Fibroblast of pulmonary artery (primary cell): ENCODE measurements at places on chromosomes 5 and 9.

GRCh38 chr9:69425136-69425801 lies 100.3 kb downstream of the ENTREP1 start:
- no peak for DNase-seq

GRCh38 chr9:129259375-129259774 lies 81.3 kb upstream of the IER5L start:
- DNase-seq: no peak

DNA sequence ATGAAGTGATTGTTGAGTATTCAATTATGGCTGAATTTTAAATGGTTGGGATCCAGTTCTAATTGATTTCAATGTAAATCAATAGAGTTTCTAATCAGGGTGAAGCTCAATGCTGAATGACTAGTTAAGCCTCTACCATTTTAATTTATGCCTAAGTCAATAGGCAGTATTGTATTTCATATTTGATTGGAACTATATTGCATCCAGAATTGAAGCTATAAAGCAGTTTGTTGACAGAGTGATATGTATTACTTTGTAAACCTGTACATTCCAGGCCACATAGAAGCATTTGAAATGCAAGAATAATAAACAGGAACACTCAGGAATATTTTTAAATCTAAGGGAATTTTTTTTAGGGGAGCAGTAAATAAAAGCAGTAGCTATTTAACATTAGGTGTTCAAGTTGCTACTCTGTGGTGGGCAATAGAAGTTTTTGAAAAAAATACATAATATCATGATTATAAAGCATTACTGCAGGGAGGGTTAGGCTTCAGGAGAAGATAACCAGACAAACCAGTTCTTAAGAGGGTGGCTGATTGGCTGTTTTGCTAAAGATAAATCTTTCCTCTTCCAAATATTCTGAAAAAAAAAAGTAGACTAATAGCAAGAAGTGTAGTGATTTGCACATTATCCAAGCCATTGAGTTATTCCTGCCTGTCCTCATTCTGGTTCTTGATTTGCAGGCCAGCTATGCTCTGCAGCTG lies 492.0 kb upstream of the MEF2C start:
- no peak for DNase-seq

GRCh38 chr5:9437741-9438240 lies 108.1 kb downstream of the SEMA5A start:
- peak; percentile 70 for DNase-seq

GRCh38 chr5:9540791-9541190 lies 5.1 kb downstream of the SEMA5A start:
- DNase-seq: peak; percentile 45

DNA sequence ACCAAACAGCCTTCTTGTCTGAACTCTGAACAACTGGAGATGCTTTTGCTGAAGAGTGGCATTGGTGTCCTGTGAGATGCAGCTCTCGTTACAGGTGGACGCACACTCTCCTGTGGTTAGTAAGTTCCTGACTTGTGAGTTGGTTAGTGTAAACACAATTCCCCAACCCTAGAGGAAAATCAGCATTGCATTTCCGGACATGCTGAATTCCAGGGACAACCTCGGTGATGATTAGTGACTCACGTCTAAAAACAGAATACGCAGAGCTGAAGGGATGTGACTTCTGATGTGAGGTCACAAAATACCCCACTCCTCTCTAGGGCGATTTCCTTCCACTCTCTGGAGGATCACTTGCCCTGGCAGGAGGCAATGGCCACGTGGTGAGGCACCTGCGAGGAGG lies 5.0 kb downstream of the OR2V2 start:
- no peak for DNase-seq

DNA sequence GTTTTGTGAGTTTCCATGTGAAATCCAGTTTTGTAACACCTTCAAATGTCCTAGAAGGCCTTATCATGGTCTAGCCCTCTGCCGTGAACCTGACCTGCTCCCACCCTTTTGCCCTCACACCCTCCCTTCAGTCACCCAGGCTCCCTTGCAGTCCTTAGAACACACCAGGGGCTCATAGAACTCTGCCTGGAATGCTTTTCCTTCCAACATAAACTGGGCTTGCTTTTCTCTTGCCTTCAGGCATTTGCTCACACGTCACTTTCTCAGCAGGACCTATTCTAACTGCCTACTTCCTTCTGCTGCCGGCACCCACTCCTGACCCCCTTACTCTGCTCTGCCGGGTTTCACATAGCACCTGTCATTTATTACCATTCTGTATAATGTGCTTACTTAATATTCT lies 111.9 kb downstream of the PDE8B start:
- DNase-seq: no peak

DNA sequence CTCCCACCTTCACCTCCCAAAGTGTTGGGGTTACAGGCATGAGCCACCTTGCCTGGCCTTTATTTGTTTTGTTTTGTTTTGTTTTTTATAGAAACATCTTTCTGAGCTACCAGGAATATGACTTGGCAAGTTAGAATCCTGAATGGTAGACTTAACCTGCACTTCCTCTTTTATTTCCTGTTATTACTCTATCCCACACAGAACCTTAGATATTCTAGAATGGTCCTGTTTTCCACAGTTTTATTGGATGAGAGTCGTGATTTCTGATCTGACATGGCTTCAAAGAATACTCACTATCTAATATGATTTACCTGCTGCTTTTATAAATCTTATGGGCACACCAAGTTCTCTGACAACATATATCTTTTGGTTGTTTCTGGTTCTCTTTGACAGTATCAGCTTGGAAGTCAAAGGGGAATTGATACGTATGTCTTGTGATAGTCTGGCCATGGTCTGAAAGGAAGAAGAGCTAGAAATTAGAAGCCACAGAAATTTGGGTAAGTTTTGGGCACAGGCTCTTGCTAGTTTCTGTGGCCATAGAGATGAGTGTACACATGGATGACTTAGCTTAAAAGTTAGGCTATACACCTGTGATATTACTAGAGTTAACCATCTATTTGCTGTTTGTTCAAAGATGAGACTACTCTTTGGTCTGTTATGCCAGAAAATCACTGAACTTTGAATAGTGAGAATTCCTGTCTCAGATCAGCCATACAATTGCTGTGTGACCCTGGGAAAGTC lies 4.7 kb upstream of the PANK3 start:
- DNase-seq: no peak

GRCh38 chr9:108093773-108094675 lies 604.5 kb upstream of the KLF4 start:
- no peak for DNase-seq

- DNase-seq: no peak
These were observed 198.7 kb downstream of the TARS1 start for GRCh38 chr5:33639474-33639873.

DNA sequence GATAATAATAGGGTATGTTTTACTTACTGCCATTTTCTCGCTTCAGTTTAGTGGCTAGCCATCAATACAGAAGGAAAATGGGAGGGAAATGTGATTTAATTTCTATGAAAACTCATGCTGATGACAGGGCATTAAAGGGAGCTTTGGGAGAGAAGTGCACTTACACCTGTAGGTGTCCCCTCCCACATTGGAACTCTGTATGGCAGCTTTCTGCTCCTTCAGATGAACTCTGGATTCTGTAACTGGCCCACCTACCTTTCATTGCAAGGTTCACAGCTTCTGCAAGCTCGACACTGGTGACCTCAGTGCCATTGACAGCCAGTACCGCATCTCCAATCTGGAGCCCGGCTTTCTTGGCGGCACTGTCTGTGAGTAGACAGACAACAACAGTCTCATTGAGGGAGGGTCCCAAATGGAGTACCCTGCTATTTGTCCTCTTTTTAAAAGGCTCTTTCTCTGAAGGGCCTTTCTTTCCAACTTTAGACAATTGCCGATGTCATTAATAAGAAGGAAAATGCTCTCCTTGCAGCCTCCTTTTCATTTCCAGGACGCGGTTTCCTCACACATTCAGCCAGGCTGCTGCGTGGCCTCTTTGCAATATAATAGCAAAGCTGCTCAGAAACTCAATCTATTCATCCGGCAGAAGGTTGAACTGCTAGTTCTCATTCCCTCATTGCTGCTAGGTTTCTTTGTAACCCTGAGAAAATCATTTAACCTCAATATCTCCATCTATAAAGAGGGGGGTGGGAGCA lies 63.6 kb downstream of the NUDT12 start:
- DNase-seq: no peak

DNA sequence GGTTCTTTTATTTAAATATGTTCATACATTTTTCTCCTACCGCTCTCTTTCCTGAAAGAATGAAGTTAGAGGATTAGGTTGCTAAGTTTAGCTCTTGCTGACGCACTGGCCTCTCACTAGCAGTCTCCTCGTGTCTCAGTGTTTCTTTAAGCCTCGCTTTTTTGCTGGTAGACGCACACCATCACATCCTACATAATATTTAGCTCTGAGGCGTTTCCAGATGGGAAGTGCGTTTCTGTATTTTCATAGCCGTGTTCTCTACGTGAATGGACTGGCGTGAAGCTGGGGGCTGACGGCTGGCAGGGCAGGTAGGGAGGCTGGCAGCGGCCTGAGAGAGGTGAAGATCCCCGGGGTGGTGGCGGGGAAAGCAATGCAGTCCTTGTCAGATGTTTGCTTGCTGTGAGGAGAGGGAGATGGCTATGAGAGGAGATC lies 79.2 kb upstream of the SPRY4 start:
- DNase-seq: peak; percentile 28

DNA sequence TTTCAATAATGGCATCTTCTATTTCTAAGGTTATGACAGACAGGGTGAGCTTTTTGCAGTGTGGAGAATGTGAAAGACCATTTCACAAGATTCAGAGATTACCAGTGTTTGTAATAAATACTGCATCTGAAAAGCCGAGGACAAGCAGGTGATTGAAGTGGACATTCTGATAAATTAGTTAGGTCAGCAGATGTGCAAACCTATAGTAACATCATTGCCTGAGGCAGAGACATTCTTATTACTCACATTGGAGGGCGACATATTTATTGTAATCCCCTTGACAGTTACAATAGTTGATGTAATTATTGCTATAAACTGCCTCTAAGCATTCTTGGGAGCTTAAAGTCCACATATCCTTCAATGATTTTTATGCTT lies 3.3 kb downstream of the RASGRF2 start:
- no peak for DNase-seq

- DNase-seq: no peak
These were observed 507.3 kb downstream of the ISL1 start for GRCh38 chr5:51890435-51891116.

- DNase-seq: no peak
These were observed 138.3 kb downstream of the GPBP1 start for GRCh38 chr5:57311921-57312735.

DNA sequence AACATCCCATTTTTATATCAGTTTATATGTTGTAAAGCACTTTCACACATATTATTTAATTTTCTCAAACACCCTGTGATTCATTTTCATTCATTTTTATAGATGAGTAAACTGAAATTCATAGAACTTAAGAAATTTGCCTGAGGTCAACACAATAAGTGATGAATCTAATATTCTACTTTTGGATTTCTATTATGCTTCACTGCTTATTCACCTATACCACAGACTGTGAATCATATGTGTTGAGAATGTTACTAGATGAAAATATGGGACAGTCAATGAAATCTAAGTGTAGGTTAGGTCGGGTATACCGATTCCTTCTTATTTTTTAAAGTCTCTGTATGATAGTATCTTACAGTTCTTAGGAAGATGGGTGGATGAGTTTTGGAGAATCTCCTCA lies 24.8 kb downstream of the CDC37L1 start:
- no peak for DNase-seq

GRCh38 chr5:124089578-124089977 lies 577.6 kb downstream of the CSNK1G3 start:
- DNase-seq: no peak

GRCh38 chr5:96994493-96994892 lies 58.6 kb downstream of the LNPEP start:
- DNase-seq: no peak

GRCh38 chr9:126933334-126933980 lies 18.9 kb downstream of the RALGPS1 start:
- DNase-seq: no peak

DNA sequence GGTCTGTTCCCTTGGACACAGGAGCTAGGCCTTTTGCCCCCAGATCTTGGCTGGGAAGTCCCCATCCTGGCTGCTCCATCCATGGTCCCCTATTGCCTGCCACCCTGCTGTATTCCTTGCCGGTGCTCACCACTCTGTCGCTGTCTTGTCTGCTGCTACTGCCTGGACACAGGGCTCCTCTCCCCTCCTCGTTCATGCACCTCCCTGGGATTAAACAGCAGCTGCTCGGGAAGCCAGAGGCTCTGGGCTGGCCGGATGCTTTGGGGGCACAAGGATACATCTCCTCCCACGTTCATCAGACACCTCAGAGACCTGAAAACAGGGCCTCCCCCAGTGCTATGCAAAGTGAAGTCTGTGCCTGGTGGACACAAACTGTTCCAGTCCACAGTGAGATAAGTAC lies 110.4 kb downstream of the ZNF354C start:
- no peak for DNase-seq

GRCh38 chr5:116575326-116576052 lies 866 bp upstream of the SEMA6A start:
- peak; percentile 39 for DNase-seq

GRCh38 chr5:38445374-38446028 lies 110.9 kb downstream of the LIFR start:
- peak; percentile 34 for DNase-seq

- DNase-seq: no peak
These were observed 1.6 kb downstream of the FBXW11 start for GRCh38 chr5:172004824-172005237.

GRCh38 chr5:117177302-117177701 lies 602.7 kb upstream of the SEMA6A start:
- DNase-seq: no peak

GRCh38 chr5:44002381-44002901 lies 386.8 kb downstream of the FGF10 start:
- no peak for DNase-seq

DNA sequence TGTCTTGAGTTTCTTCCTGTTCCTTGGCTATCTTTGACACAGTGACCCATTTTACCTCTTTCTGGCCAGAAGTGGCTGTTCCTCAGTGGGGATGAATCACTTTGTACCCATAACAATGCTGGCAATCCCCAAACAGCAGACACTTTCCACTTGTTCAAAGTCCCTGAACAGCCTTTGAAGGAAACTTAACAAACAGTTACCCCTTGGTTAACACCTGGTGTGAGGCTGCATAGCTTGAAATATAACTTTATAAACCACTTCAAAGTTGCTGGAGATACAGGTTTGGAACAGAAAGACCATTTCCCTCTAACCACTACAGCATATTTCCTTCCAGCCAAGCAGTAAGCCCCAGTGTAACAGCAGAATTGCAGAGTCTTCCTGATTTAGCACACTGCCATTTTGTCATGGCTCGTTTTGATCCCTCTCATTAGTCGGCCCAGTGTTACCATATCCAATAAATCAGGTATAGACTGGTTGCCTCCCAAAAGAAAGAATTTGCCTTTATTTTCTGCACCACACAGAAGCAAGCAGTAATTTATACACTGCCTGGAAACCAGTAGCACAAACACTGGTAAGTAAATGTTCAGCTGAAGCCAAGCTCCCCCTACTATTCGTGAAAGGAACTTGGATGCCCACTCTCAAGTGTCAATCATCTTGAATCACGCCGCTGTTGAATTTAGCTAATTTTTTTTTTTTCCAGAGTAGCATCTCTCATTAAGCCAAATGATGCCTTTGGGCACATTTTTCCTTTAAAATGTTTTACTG lies 225.9 kb downstream of the PIK3R1 start:
- no peak for DNase-seq
